Endothelial cell of umbilical vein (primary cell): ENCODE measurements at places on chromosomes 4 and X. TPM values are rescaled to one million over a fixed set of nuclear protein-coding genes. Genes with fewer than 3 reads are reported as not detected.

DNA sequence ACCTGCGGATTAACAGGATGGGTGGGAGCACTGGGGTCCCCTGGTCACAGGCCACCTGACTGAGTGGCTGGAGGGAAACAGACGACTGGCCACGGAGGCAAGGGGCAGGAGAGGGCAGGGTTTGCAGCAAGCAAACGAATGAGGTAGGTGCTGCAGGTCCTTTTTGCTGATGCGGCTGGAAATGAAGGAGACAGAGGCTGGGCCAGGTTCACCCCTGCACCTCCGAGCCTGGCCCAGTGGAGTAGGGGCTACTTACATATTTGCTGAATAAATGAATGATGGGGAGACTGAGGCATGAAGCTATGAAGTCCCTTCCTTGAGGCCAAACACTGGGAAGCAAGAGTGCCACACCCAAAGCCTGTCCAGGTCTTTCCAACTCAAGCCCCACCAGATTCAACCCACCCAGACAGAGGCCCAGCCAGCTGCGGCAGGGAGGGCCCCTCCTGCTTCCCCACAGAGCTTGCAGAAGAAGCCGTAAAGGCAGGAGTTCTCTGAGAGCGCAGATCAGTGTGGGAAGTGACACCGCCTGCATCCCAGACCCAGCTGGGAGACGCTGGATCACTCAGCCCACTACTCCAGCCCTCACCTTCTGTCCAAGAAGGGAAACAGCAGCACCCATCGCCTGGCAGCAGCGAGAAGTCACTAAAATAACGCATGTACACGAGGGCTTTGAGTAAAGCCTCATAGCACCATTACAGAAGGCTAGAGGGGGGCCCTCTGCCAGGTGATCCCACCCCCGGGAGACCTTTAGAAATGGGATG lies 36.1 kb upstream of the C4orf50 start:
- no peak for DNase-seq

DNA sequence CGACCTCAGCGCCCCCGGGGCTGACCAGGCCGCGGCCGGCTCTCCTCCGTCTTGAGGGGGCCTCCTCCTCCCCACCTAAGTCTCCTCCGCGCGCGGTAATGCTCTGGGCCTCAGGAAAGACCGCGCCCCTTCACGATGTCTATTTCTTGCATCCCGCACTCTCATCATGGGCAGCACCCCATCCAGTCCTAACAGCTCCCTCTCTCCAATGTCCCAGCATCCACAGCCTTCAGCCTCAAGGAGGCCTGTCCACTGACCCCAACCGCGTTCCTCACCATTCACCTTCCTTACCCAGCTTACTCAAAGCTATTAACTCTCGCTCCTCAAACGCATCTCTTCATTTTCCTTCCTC lies 77.5 kb downstream of the MAGED4 start:
- DNase-seq = no peak

DNA sequence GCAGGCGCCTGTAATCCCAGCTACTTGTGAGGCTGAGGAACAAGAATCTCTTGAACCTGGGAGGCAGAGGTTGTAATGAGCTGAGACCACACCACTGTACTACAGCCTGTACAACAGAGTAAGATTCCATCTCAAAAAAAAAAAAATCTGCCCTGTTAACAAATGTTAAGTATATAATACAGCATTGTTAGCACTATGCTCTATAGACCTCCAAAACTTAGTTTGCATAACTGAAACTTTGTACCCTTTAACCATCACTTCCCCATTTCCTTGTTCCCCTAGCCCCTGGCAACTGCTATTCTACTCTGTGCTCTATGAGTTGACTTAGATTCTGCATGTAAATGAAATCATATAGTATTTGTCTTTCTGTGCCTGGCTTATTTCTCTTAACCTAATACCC lies 76.7 kb downstream of the TAB3 start:
- DNase-seq = no peak

ARHGEF38 gene
- not detected in 2 replicates for total RNA-seq

ADH1A gene
- total RNA-seq = not detected in 2 replicates

ITGB1BP2 gene
- 4.6 and 5.9 TPM in 2 replicates for total RNA-seq

DNA sequence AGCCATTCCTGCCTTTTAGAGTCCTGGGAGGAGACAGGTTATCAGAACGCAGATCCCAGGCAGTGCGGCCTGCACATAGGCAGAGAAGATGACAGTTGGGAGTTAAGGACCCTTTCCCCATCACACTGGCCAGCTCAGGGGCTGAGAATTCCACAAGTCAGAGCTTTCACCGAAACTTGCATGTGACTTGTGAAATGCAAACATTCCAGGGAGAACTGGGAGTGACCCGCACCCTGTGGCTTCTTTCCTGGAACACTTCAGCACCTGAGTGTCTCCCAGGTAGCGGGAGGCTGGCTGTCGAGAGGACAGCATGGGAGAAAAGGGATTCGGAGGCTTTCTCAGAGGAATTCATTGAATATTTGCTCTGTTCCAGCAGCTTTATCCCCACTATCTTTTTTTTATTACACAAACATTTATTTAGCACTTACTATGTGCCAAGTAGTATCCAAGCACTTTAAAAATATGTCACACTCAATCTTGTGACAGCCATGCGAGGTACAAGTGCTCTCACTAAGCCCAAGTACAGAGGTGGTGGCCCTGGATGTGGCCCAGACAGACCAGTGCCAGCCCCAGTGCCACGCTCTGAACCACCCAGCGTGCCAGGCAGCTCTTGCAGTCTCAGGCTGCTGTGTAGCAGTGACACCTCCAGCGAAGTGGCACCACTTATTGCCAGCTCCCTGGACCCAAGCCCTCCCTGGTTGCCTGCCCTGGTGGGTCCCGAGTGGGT lies 100.5 kb downstream of the PHKA2 start:
- DNase-seq = no peak
